Right cardiac atrium (tissue), 5 donors: ENCODE measurements at places on chromosomes 1 and 21. TPM values are rescaled to one million over a fixed set of nuclear protein-coding genes. Genes with fewer than 3 reads are reported as not detected.

DNA sequence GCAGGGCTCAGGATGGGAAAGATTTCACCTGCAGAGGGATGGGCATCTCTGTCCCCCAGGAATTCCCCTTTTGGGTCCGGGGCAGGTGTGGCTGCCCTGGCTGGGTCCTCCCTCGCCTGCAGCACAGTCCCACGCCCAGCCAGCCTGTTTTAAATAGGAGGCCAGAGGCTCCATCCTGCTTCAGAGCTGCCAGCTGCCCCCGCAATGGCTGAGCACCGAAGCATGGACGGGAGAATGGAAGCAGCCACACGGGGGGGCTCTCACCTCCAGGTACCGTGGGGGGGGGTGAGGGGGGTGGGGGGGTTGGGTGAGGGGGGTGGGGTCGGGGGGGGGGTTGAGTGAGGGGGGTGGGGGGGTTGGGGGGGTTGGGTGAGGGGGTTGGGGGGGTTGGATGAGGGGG is 3.6 kb downstream of the SCNN1D start:
- DNase-seq, result no peak

- DNase-seq, result no peak
These were observed 177.7 kb downstream of the URB2 start for GRCh38 chr1:229803626-229804217.

The FALEC gene
- not detected for total RNA-seq

GRCh38 chr1:222045786-222046185 is 303.9 kb upstream of the DUSP10 start:
- DNase-seq, result no peak

- DNase-seq, result no peak
These were observed 1.4 kb upstream of the PADI6 start for GRCh38 chr1:17370618-17371017.

The ZNF687 gene
- total RNA-seq, result 13.3 TPM

The PDZK1 gene
- not detected for total RNA-seq

The LINGO4 gene
- 0.28 TPM for total RNA-seq

DNA sequence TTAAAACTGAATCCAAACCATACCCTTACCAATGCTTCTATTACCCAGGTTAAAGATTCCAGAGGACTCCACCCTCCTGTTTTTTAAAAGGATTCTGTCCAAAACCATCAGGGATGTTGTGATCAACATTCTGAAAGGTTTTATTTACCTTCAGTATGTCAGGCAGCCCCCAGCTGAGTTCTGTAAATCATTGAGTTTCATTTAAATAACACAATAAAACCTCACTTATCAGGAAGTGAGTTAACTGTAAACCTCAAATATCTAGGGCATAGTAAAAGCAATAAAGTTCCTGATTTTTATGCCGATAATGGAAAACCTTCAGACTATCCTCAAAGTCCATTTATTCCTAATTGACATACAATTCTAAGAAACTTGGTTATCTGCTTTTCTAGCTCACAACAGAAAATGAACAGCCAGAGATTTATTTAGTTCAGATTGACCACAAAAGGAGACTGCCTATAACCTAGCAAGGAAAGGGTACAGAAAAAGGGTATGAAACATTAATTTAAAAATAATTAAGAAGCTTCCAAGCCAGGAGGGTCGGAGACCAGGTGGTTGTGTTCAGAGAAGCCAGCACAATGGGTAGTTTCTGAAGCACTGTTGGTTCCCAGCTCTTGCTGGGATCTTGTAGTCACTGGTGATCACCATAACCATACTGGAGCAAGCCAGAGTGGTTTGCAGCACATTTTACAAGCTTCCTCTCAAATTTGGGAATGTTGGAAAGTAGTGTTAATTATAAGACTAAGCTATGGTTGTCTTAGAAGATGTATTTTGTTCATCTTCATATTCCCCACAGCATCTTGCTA is 336.4 kb upstream of the FMN2 start:
- no peak for DNase-seq

DNA sequence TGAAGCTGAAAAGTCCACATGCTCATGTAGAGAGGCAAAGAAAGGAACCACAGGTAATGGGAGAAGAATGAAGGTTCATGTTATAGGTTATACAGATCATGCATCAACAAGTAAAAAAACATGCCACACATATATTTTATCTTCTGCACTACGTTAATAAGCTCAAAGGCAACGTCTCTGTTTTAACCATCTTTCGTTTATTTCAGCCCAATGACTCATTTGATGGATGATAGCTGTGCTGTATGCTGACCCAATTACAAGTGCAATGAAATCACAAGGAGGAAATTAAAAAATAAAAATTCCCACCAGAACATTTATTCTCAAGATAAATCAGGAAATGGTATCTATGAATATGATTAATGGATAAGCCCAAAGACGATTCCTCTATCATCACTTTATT is 24.6 kb downstream of the XCL1 start:
- no peak for DNase-seq

The LIN28A gene
- not detected for total RNA-seq

GRCh38 chr1:165036403-165036802 is 320.1 kb downstream of the LMX1A start:
- no peak for DNase-seq
